HEK293T (cell line): ENCODE measurements at places on chromosomes 2 and 18.

DNA sequence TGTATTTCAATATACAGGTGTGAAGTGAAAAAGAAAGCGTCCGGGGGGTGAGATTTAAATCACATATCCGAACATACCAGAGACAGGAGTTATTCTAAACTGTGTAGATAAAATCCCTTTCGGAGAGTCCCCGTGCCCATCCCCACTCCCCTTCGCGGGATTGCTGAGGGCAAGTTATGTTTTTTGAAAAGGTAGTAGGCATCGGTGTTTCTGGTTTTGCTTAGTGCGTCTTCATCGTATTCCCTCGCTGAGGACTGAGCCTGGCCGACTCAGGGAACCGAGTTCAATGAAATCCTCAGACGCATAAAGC, 583.4 kb downstream of the ZEB2 start:
- no peak for DNase-seq

DNA sequence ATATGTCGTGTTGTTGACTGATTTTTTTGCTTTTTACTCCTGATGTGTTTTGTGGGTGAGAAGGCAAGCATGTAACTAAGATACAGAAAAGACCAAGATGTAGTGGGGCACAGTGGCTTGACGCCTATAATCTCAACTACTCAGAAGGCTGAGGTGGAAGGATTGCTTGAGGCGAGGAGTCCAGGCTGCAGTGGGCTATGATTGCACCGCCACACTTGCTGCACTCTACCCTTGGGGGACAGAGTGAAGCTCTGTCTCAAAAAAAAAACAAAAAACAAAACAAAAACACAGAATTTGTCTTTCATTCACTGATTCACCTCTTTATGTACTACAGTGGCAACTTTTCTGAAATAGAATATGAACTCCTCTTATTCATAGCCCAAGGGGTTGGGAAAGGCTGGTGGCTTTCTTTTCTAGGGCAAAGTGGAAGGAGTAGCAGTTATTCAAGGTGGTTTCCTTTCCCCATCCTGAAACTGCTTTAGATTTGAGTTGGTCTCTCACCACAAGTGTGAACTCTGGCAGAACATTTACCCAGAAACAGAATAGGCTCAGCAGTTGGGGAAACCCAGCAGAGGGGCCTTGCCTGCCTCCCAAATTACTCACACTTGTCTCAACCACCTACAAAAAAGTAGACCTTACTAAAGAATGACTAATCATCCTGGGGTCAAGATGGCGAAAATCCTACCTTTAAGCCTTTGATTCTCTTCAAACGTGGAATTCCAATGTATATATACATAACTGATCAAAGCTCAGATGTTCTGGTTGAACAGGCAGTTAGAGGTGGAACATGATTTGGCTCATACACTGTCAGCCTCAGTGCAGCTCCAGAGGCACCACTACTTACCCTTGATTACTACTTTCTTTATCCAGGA, 6.5 kb downstream of the TANK start:
- DNase-seq: no peak

- DNase-seq: no peak
These were observed 146.3 kb downstream of the GALR1 start for GRCh38 chr18:77395953-77396352.

DNA sequence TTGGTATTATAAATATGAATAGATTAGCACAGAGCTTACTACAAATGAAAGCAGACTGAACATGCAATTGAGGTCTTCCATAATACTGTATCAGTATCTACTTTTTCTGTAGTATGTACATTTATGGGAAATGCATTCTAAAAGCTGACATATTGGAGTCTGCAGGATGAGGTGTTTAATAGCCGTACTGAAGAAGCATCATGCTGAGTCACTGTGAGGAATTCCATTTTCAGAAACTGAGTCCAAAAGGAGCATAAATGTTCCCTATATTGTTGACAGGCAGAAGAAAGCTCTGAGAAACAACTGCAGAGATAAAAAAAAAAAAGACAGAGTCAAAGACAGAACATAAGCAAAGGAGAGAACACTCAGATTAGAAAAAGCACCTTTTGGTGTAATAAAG, 366.7 kb upstream of the SPHKAP start:
- no peak for DNase-seq

- no peak for DNase-seq
These were observed 50.9 kb downstream of the ADNP2 start for GRCh38 chr18:80159713-80160636.
